Stimulated activated CD4-positive, alpha-beta T cell treated with anti-CD3 and anti-CD28 coated beads, Interleukin-1b, Interleukin-23, amount 100 ng/mL, for 1 hour (primary cell): ENCODE measurements at places on chromosomes 7 and 10.

GRCh38 chr7:124934841-124935240 lies 5.2 kb upstream of the POT1 start:
- DNase-seq: no peak

DNA sequence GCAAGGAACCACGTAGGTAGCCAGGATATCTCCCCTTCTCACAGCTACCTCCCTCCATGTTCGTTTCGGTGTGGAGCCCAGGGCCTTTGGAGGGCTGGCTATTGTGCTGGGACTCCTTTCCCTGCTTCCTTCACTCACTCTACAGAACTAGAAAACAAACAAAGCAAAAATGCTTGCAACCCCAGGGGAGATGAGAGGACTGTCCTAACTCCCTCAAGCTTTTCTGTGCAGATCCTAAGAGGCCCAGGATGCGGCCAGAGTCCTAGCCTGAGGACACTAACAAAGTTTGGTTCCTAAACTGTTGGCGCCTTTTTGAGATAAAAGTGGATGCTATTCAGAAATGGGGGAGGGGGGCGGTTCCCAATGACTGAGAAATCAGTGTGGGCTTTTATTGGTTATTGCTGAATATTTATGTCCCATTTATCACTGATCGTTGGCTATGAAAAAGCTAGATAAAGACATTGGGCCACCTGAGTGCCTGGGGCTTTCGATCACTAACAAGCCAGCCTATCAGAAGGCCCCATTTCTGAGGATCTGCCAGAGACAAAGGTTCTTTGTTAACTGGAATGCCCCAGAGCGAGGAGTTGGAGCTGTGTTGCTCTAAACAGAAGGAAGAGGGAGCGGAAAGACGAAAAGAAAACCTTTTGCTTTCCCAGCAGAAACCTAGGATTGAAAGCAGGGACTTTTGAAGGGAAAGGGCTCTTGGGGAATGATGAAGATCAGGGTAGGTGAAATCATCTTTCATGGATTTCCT lies 95.2 kb upstream of the EGR2 start:
- no peak for DNase-seq

DNA sequence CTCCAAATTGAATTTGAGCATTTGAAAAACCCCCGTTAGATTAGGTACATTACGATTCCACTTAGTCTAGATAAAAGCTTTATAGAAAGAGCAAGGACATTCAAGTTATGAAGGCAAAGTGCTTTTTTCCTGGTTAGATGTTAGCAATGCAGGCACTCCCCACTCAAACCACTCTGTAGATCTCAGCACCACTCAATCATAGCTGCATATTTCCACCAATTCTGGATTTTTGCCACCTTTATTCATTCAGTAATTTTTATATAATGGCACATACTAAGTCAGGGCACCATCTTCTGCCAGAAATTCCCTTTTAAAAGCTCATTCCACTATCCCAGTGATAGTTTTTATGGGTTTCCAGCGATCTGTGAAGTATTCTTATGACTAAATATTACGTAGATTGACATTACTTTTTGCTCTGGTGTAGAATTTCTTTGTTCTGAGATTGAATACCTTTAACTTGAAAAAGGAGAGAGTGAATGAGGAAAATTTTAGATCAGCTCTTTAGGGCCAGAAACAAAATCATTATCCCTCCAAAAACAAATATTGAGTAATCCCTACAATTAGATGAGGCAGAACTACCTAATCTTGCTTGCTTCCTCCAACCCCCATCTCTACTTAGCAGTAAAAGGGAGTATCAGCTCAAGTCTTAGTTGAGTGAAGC lies 51.6 kb downstream of the RNLS start:
- no peak for DNase-seq

DNA sequence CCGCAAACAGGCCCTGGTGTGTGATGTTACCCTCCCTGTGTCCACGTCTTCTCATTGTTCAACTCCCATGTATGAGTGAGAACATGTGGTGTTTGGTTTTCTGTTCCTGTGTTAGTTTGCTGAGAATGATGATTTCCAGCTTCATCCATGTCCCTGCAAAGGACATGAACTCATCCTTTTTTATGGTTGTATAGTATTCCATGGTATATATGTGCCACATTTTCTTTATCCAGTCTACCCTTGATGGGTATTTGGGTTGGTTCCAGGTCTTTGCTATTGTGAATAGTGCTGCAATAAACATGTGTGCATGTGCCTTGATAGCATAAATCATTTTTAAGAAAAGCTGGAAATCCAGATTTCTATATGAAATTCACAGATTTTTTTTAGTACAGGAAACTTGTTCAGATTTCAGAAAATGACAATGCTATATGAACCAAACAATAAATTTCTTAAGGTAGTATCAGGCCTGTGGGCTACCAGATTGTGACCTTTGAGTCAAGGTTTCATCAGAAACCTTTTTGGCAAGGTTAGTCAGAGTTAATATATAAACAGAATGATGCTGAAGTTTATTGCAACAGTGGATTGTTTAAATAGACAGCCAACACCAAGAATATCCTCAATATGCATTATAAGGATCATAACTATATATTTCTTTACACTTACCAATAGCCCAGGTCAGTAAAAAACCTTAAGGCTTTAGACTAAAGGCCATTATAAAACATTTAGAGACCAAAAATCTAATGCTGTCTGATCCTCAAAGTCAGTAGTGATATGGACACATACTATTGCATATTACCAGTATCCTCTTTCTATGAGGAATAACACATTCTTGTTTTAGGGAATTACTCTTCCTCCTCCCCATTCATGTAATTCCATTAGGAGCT lies 68.7 kb upstream of the PAPSS2 start:
- no peak for DNase-seq

GRCh38 chr10:101301111-101301731 lies 52.7 kb upstream of the BTRC start:
- DNase-seq: no peak

GRCh38 chr10:18514537-18514936 lies 136.8 kb downstream of the NSUN6 start:
- no peak for DNase-seq

DNA sequence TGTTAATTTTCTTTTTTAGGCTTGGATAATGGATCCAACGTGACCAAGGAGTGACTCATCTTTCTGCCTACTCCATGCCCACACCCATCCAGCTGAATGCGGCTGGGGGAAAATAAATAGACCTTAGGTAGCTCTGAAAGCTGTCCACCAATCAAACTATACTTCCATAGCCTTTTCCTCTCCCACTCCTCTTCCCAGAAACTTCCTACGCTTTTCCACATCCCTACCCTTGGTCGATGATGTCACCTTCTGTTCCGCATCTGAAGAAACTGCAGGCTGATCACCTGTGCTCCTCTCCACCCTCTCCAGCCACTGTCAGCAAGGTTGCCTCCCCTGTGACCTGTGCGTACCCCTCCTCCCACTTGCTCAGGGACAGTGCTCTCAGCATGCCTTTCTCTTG lies 359.8 kb upstream of the KLF6 start:
- DNase-seq: no peak
